GM23338 (cell line): ENCODE measurements at places on chromosomes 3 and 15. TPM values are rescaled to one million over a fixed set of nuclear protein-coding genes. Genes with fewer than 3 reads are reported as not detected.

ANKUB1 gene
- total RNA-seq = not detected in 2 replicates

MESP1 gene
- 0.21 TPM in 1 of 2 replicates, not detected in the other for total RNA-seq

LCTL gene
- total RNA-seq = 2.9 and 5.6 TPM in 2 replicates

PARP15 gene
- total RNA-seq = 0.12 and 0.87 TPM in 2 replicates

FEZF2 gene
- 0.50 TPM in 1 of 2 replicates, not detected in the other for total RNA-seq

ZNF502 gene
- total RNA-seq = 3.2 and 4.7 TPM in 2 replicates

PARP16 gene
- total RNA-seq = 3.6 and 4.6 TPM in 2 replicates

ZMYND10 gene
- 0.31 TPM in 2 replicates for total RNA-seq

SOX14 gene
- total RNA-seq = 0.23 TPM in 1 of 2 replicates, not detected in the other

GRCh38 chr3:71528816-71529215, 54.7 kb downstream of the FOXP1 start:
- DNase-seq = no peak
- H3K27me3 ChIP-seq = no peaks in the 10 kb centered on the region
- no peak overlapping the region for H3K27ac ChIP-seq
- H3K4me3 ChIP-seq = no peak overlapping the region

- no peak overlapping the region for H3K4me3 ChIP-seq
- peak; percentile 8 for DNase-seq
- H3K27ac ChIP-seq = peak overlapping the region; percentile 53; the same call in 1 of the 2 replicates
Measured at GRCh38 chr3:145116769-145117168, 1044.2 kb downstream of the PLOD2 start.

DNA sequence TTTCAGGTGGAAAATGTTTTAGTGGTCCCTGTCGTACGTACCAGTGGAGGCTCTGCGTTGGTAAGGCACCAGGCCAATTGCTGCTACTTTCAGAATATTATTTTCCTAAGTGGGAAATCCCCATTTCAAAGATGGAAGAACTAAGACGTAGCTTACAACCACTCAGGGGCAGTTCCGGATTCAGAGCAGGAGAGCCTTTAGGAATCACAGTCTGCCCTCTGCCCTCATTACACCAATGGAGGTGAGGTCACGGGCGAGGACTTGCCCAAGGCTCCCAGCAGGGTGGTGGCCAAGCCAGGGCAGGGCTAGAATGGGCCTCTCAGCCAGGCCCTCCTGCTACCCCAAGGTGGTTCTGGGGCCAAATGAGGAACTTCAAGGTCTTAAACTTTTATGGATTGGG, 72.6 kb downstream of the RASGRF1 start:
- no peaks in the 10 kb centered on the region for H3K27me3 ChIP-seq
- H3K27ac ChIP-seq = no peak overlapping the region
- H3K4me1 ChIP-seq = no peaks in the 10 kb centered on the region

DNA sequence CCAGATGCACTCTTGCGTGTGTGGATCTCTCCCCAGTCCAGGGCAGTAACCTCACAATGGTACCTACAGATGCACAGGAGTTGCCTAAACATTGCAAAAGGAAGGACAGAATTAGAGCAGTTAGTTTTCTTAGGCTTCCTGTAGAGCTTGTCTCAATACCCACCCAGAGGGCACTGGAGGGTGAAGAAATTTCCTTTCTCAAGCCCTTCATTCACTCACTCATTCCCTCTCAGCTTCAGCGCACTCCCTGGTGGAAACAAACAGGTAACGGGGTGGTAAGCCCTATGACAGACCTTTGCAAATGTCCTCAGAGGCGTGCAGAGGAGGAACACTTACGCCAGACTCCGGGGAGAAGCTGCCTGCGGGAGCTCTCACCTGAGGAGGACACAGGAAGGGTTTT, 267.4 kb upstream of the HES1 start:
- no peak overlapping the region for H3K27ac ChIP-seq
- no peaks in the 10 kb centered on the region for H3K36me3 ChIP-seq
- H3K4me3 ChIP-seq = no peak overlapping the region
- no peak for DNase-seq
- H3K27me3 ChIP-seq = peaks cover 35% of the 10 kb centered on the region

GRCh38 chr3:150117076-150117475, 146.4 kb upstream of the PFN2 start:
- no peak overlapping the region for H3K27ac ChIP-seq
- no peaks in the 10 kb centered on the region for H3K27me3 ChIP-seq
- no peak overlapping the region for H3K4me3 ChIP-seq
- DNase-seq = no peak

DNA sequence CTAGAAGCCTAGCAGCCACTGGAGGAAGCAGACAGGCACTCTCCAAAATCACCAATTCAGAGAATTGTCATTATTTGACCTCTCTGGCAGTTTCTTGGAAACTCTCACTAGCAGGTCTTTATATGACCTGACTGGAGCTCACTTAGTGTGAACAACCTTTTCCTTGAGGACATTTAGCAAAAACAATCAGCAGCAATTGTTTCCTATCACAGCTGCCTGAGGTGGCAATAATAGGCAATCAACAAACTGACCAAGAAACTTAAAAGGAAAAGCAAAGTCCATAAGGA, 162.4 kb upstream of the STT3B start:
- H3K4me1 ChIP-seq = no peaks in the 10 kb centered on the region
- DNase-seq = no peak
- H3K4me3 ChIP-seq = no peak overlapping the region
- H3K36me3 ChIP-seq = no peaks in the 10 kb centered on the region
- no peaks in the 10 kb centered on the region for H3K27me3 ChIP-seq

DNA sequence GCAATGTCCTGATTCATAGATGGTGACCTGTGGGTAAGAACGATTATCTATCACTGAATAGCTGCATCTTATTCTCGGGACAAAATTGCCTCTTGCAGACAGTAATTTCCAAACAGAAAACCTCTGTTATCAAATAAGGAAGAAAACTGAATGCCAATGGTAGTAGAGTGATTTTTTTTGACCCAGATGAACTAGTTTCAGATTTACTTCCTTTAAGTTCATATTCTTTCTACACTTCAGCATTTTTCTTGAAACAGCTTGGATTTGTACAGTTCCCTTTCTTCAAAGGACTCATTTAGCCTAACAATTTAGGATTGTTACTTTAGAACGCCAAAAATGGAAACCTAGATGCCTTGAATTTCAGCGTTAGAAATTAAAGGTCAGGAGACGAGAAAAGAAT, 14.6 kb downstream of the ETV5 start:
- H3K36me3 ChIP-seq = no peaks in the 10 kb centered on the region
- H3K27me3 ChIP-seq = no peaks in the 10 kb centered on the region
- DNase-seq = no peak
- no peak overlapping the region for H3K27ac ChIP-seq
- H3K4me3 ChIP-seq = no peak overlapping the region

- H3K36me3 ChIP-seq = no peaks in the 10 kb centered on the region
- H3K27me3 ChIP-seq = no peaks in the 10 kb centered on the region
Measured at GRCh38 chr3:157746391-157746790, 243.2 kb upstream of the VEPH1 start.

GRCh38 chr15:73049564-73050215, 2.6 kb upstream of the NEO1 start:
- H3K27ac ChIP-seq = no peak overlapping the region
- DNase-seq = no peak
- peaks cover 6% of the 10 kb centered on the region; the same call in 1 of the 2 replicates for H3K27me3 ChIP-seq

GRCh38 chr3:17631609-17632008, 110.8 kb downstream of the TBC1D5 start:
- H3K4me1 ChIP-seq = peaks cover 18% of the 10 kb centered on the region; the same call in 1 of the 2 replicates
- H3K27ac ChIP-seq = no peak overlapping the region
- no peak overlapping the region for H3K4me3 ChIP-seq

DNA sequence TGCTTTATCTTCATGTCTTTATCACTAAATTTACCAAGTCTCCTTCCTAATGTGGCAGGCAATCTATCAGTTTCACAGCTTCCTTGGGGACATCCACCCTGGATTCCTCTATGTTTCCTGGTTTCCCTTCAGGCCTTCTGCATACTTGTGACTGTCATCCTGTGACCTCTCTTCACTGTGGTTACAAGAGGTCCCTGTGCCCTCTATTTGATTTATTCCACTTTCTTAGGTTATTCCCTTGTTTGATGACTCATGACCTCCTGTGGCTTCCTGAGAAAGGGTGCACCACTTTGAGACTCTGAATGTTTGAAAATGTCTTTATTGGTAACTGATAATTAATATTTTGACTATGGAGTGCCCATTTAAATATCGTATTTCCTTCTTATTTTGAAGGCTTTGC, 60.5 kb upstream of the KY start:
- no peak overlapping the region for H3K27ac ChIP-seq
- no peaks in the 10 kb centered on the region for H3K36me3 ChIP-seq
- DNase-seq = no peak
- no peaks in the 10 kb centered on the region for H3K4me1 ChIP-seq
- H3K4me3 ChIP-seq = no peak overlapping the region
- H3K27me3 ChIP-seq = no peaks in the 10 kb centered on the region

DNA sequence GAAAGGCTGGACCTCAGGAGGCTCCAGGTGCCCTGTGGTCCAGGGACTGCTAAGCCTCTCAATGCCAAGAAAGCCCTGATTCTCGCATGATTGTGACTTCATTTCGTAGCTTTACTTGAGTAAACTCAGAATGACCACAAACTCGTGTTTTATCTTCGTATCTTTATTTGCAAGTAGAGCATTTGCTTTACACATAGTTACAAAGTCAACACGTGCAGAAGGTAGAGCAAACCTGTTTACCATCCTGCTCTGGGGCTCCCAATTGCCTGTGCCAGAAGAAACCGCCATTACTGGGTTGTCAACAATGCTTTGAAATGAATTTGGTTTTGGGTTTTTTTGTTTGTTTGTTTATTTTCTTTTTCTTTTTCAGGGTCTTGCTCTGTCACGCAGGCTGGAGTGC, 5.8 kb upstream of the MESP1 start:
- no peaks in the 10 kb centered on the region for H3K36me3 ChIP-seq
- H3K27me3 ChIP-seq = peaks cover 22% of the 10 kb centered on the region
- peaks cover 7% of the 10 kb centered on the region; the same call in 1 of the 2 replicates for H3K4me1 ChIP-seq
- no peak overlapping the region for H3K27ac ChIP-seq

DNA sequence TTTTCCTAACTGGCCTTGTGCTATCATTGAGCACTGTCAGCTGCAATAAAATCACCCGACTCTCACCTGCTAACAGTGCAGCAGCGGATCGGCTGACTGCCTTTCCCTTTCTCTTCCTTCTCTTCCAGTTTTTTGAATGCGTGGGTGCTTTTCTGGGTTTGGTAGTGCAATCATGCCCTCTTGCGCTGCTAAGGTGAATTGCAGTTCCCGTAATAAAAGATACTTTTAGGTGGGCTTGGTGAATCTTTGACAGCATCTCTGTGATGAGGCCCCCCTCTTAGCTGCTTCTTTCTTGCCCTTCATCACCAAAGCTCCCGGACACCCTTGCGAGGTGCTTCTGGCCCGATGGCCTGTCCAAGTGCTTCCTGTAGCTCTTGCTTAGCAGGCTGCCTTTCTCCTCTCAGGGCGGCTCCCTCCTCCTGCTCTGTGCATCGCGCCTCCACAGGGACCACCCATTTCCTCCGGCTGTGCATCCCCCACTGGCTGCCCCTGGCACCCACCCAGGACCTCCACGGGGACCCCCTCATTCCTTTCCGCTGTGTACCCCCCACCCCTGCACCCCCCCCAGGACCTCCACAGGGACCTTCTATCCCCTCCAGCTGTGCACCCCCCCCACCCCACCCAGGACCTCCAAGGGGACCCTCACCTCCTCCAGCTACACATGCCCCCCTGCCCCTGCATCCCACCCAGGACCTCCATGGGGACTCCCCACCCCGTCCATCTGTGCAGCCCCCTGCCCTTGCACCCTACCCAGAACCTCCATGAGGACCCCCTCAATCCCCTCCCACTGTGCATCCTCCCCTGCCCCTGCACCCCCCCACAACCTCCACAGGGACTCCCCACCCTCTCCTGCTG, 50.8 kb upstream of the RPL32 start:
- no peaks in the 10 kb centered on the region for H3K36me3 ChIP-seq

DNA sequence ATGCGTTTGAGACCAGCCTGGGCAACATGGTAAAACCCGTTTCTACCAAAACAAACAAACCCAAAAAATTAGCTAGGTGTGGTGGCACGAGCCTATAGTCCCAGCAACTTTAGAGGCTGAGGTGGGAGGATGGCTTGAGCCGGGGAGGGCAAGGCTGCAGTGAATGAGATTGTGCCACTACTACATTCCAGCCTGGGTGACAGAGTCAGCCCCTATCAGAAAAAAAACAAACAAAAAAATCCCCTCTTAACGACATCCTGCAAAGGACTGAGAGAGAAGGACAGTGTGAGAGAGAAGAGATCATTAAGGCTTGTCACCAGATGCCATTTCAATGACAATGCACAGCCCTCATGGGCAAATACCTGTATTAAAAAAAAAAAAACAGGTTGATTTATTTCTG, 266.7 kb upstream of the ATP10A start:
- peaks cover 48% of the 10 kb centered on the region for H3K4me1 ChIP-seq
- peak; percentile 70 for DNase-seq
- no peaks in the 10 kb centered on the region for H3K27me3 ChIP-seq
- no peaks in the 10 kb centered on the region; the same call in 1 of the 2 replicates for H3K36me3 ChIP-seq
- H3K4me3 ChIP-seq = no peak overlapping the region

- no peaks in the 10 kb centered on the region for H3K27me3 ChIP-seq
- DNase-seq = no peak
- no peak overlapping the region for H3K27ac ChIP-seq
- H3K36me3 ChIP-seq = no peaks in the 10 kb centered on the region
Measured at GRCh38 chr3:140832883-140833282, 108.8 kb upstream of the SLC25A36 start.

- no peaks in the 10 kb centered on the region for H3K4me1 ChIP-seq
- no peaks in the 10 kb centered on the region for H3K27me3 ChIP-seq
- DNase-seq = no peak
- no peak overlapping the region for H3K4me3 ChIP-seq
Measured at GRCh38 chr3:6182476-6182875, 678.4 kb upstream of the GRM7 start.

DNA sequence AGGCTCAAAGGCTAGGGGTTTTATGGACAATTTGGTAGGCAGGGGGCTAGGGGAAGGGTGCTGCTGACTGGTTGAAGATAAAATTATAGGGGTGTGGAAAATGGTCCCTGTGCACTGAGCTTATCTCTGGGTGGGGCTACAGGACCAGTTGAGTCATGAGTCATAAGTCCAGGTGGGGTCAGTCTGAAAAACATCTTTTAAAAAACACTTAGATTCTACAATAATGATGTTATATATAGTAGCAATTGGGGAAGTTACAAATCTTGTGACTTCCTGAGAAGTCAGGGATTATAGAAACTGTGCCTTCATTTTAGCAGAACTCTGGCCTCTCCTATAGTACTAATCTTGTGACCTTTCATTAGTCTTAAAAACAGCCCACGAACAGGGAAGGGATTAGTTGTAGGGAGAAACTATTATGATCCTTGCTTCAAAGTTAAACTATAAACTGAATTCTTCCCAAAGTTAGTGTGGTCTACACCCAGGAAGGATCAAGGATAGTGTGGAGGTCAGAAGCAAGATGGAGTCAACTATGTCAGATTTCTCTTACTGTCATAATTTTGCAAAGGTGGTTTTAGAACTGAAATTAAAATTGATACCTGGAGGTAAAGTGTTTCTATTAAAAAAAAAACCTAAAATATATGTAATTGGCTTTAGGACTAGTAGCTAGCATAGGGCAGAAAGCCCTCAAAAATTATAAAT, 130.1 kb downstream of the P2RY1 start:
- H3K27ac ChIP-seq = no peak overlapping the region
- DNase-seq = no peak
- H3K36me3 ChIP-seq = no peaks in the 10 kb centered on the region
- no peak overlapping the region for H3K4me3 ChIP-seq
- H3K27me3 ChIP-seq = no peaks in the 10 kb centered on the region
- H3K4me1 ChIP-seq = no peaks in the 10 kb centered on the region

GRCh38 chr3:102722317-102722716, 287.5 kb downstream of the ZPLD1 start:
- no peaks in the 10 kb centered on the region for H3K36me3 ChIP-seq
- no peaks in the 10 kb centered on the region for H3K27me3 ChIP-seq
- DNase-seq = no peak
- no peak overlapping the region for H3K4me3 ChIP-seq
- H3K4me1 ChIP-seq = no peaks in the 10 kb centered on the region
- no peak overlapping the region for H3K27ac ChIP-seq
